Activated naive CD4-positive, alpha-beta T cell (primary cell): ENCODE measurements at places on chromosomes 13 and 19.

- no peak for DNase-seq
Measured at GRCh38 chr13:41909506-41909905, 51.4 kb downstream of the VWA8 start.

GRCh38 chr19:34325981-34326787 lies 38.8 kb upstream of the GPI start:
- no peak for DNase-seq

GRCh38 chr13:27349458-27349857 lies 75.0 kb upstream of the GTF3A start:
- no peak for DNase-seq

- no peak for DNase-seq
Measured at GRCh38 chr13:46846726-46847125, 49.8 kb upstream of the ESD start.

DNA sequence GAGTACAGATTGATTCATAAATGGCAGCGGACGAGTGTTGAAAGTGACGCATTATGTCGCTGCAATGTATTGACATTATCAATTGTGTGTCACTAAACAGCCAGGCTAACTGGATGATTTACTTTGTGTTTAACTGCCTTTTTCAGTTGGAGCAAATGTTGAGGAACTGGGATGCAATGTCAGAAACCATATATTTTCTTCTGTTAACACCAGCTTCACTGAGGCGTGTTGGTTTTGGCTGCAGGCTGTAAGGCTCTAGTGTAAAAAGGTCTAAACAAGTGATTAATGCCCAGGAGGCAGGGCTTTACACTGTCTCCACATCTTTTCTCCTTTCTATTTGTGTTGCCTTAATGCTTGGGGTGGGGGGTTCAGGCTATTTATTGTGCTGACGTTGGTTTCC lies 80.1 kb downstream of the GGACT start:
- no peak for DNase-seq

GRCh38 chr13:113637262-113638160 lies 20.5 kb downstream of the ATP4B start:
- no peak for DNase-seq

DNA sequence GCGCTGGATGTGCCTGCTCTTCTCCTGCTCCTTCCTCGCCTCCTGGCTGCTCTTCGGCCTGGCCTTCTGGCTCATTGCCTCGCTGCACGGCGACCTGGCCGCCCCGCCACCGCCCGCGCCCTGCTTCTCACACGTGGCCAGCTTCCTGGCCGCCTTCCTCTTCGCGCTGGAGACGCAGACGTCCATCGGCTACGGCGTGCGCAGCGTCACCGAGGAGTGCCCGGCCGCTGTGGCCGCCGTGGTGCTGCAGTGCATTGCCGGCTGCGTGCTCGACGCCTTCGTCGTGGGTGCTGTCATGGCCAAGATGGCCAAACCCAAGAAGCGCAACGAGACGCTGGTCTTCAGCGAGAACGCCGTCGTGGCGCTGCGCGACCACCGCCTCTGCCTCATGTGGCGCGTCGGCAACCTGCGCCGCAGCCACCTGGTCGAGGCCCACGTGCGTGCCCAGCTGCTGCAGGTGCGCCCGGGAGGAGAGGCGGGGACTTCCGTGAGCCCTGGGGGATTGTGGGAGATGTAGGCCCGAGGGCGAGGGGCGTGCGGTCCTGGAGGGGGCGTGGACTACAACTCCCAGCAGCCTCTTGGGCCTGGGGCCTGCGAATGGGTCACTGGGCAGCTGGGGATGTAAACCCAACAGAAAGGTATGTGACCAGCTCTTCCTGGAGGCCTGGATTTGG lies 6.7 kb downstream of the KCNJ14 start:
- DNase-seq = no peak
